ENCODE measurements at places on chromosomes 11 and 22.

DNA sequence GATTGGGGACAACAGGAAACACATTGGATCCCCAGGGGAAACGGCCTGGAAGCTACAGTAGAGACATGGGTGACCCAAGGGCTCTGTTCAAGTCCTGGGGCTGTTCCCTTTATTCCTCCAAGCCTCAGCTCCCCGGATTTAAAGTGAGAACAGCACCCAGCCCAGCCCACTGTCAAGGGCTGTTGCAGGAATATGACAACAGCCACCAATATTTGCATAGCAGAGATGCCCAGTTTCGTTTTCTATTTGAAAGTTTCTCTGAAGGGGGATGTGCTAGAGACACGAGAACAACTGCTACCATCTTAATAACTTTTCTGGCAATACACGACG lies 81.1 kb upstream of the WNT7B start:
- no peak for DNase-seq

DNA sequence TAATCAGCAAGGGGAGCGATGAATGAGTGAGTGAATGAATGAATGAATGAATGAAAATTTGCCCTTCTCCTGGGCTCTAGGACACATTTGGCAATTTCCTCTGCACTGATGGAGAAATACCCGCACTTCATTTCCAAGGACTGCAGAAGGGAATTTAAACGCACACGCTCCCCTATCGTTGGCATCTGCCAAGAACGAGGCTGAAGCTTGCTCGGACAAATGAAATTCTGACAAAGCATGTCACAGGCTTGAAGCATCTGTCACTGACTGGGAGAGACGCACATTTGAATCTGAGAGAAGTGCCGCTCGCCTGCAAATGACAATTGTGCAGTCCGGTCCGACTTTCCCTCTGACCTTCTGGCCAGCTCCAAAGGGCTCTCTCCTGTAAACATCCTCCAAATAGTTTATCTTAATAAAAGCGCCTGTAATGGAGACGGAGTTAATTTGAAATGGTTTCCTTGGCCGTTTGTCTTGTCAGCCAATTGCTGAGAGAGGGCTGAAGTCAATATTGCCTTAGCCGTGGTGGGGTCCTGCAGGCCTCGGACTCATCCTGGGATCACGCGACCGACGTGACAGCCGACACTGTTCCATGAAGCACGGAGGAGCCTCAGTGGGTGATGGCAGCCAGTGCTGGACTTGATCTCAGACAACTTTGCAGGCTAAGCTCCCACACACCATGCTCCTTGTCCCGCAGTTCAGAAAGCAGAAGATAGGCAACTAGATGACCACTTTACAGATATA lies 260.7 kb downstream of the MN1 start:
- DNase-seq, result no peak

GRCh38 chr11:9992306-9992705 lies 301.7 kb downstream of the SBF2 start:
- DNase-seq, result no peak

DNA sequence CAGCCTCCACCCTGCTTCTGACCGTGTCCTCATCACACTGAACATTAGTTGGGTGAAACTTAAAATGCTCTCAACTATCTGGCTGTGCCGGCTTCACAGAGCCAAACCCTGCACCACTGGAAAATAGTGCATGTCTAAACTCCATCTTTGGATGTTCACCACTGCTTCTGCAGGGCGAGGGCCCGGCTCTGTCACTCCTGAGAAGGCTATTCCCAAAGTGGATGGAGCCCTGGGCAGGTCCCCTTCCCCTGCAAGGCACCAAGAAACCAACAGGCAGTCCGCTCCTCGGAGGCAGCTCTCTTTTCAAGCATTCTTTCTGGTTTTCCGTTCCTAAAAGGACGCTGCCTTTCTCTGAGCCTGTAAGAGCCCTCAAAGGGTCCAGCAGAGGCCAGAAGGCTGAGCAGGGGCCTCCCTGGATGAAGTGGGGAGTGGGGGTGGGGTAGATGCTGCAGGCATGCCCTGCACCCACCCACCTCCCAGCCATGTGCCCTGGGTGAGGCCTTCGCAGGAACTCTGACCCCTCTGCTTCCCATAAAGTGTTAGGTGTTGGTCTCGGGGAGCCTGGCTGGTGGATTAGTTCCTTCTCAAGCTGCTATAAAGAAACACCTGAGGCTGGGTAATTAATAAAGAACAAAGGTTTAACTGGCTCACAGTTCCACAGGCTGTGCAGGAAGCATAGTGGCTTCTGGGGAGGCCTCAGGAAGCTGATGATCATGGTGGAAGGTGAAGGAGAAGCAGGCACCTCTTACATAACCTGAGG lies 23.3 kb downstream of the LINC01488 start:
- no peak for DNase-seq

DNA sequence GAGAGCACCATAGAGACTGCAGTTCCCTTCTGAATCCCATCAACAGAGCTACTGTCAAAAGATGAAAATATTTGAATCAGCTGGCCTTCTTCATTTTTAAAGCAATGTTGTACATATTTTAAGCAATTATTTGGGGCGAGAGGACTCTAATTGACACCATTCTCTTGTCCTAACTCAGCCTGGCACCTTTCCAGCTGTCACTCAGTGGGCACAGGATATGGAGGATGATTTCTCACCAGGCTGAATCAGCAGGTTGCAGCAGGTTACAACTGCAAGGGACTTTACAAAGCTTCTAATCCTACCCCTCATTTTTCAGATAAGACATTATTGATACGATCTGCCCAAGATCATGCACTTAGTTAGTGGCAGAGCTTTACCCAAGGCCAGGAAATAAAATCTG lies 11.9 kb upstream of the WT1 start:
- DNase-seq, result no peak

DNA sequence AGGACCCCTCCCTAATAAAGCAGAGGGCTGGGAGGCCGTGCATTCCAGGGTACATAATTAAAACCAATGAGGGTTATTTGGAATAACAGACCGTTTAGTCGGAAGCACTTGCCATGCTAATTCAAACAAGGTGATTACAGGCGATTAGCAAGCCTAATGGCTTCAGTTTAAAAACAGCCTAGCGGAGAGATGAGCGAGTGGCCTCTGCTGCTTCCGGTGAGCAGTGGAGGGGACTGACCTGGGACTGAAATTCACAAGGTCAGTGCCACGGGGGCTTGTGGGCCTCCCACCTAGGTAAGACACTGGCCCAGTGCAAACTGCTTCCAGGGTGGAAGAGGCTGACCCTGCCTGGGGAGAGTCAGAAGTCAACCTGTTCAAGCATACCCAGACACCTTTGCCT lies 56.8 kb upstream of the ALX4 start:
- DNase-seq, result no peak

- no peak for DNase-seq
These were observed at the start of gene BDNF for GRCh38 chr11:27700351-27701301. BDNF (minus strand) TSS chr11:27700455; CDS start chr11:27658564, 41,891 bp downstream.

GRCh38 chr11:76978239-76978638 lies 56.0 kb upstream of the B3GNT6 start:
- no peak for DNase-seq

DNA sequence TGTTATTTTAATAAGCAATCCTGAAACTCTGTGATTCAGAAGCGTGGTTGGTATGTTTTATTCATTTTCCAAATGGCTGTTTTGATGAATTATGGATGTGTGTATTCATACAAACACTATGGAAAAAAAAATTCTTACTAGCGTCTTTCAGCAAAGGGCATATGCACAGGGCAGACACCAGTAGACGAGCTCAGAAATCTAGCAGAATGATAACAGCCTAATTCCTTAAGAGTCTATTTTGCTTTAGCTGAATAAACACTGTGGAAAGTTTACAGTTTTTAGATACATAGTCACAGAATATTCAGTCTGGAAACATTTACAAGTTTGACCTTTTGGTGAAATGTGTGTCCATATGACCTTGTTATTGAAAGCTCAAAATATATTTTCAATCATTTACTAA lies 418.8 kb upstream of the LUZP2 start:
- no peak for DNase-seq

GRCh38 chr11:120649316-120649715 lies 137.8 kb downstream of the GRIK4 start:
- no peak for DNase-seq

DNA sequence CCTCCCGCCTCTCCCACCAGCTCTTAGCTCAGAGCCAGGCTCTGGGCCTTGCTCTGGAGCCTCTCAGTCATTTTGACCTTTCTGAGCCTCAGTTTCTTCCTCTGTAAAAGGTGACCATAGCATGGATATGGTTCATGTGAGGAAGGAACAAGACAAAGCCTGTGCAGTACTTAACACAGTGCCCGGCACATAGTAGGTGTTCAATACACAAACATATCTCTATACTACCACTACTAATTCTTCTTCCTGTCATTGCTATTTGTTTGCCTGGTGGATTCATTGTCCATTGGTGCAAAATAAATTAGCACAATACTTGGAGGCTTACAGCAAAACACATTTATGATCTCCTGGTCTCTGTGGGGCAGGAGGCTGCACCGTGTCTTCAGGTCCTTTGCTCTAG lies 21.6 kb upstream of the MPPED1 start:
- no peak for DNase-seq

DNA sequence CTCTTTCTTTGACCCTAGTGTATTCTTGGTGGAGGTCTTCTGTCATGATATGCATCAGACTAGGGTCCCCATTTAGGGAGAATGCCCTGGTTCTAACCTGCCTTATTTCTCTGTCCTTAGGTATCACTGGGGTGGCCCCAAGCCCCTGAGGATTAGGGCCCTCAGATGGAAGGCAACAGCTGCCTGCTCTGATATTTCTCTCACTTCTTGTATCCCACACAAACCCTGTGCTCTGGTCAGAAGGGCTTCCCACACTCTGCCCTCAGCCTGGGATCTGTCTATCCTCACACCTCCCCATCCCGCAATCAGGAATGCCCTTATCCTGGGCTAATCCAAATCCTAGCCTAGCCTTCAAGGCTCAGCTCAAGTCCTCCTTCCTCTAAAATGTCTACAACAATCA lies 75.5 kb downstream of the KCNC1 start:
- DNase-seq, result no peak

- DNase-seq, result no peak
These were observed 6.7 kb downstream of the APLNR start for GRCh38 chr11:57230316-57230715.

- no peak for DNase-seq
These were observed 44.7 kb upstream of the CXCR5 start for GRCh38 chr11:118838905-118839553.

DNA sequence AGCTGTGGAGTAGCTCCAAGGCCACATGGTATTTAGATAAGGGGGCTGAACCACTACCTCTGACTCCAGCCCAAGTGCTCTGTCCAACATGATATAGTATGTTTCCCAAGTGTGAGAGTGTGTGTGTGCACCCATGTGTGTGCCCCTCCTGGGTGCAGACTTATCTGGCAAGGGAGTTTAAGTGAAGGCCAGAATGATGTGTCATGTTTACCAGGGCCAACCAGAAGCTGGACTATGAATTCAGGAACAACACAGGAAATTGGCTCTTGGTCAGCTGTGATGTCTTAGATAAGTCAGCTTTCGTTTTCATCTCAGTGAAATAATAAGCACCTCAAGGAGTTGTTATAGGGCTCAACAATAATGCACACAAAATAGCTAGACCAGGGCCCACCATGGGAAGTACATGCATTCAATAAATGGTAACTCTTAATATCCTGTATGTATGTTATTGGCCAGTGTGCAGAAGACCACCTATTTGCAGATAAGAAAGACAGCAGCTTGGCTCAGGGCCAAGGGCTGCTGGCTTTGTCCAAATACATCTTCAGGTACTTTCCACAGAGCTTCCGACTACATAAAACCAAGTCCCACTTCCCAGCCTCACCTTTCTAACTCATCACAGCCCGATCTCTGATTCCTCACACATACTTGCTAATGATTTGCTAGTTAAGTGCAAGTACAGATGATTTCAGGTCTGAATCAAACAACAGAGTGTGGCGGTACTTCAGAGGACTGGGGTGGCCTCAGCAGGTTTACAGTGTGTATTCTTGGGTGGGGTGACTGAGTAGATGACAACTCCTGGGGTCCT lies 120.9 kb downstream of the ME3 start:
- DNase-seq, result no peak

DNA sequence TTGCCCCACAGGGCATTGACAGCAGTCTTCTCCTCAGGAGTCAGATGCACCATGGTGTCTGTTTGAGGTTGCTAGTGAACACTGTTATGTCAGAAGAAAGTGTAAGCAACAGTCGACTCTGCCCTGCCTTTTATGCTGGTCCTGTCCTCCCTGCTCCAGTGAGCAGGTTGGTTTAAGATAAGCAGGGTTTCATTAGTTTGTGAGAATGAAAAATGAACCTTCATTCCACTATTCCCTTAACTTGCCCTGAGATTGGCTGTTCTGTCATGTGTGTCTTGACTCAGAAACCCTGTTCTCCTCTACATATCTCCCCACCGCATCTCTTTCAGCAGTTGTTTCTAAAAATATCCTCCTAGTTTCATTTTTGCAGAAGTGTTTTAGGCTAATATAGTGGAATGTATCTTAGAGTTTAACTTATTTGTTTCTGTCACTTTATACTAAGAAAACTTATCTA lies at the start of gene HBD:
Gene HBD, minus strand, starts transcription at position 103 of the 454 bp plus-strand sequence. Its CDS starts 50 bp downstream, at position 53.
- DNase-seq, result no peak

DNA sequence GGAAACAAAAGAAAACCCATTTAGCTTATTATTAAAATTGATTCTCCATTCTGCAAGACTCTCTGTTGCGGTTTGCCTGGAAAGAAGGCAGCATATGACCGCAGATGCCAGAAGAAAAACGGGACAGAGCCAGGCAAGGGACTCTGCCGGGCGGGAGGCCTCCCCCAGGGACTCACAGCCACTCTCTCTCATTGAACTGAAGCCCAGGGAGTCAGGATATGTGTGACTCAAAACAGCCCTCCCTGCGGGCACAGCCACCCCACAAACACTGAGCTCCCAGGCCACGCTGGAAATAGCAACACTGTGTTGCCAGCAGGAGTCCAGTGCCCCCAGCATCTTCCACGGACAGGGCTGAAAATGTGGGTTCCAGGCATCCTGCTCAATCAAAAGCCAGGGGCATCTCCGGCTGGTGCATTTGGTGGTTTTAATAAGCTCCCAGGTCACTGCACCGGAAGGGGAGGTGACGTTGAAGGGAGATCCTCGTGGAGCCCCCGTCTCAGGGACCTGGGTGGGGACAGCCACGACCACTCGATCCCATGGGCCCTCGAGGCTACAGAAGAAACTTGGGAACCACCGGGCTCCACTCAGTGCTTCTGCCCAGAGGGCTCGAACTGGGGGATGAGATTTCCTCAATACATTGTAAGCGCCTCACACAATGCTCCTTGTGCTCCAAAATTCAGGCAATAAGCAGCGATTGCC lies 624.5 kb downstream of the TBC1D22A start:
- DNase-seq, result no peak

GRCh38 chr11:74297484-74297883 lies 14.0 kb downstream of the P4HA3 start:
- DNase-seq, result no peak

- no peak for DNase-seq
These were observed 8.1 kb upstream of the PDE3B start for GRCh38 chr11:14635546-14635945.

DNA sequence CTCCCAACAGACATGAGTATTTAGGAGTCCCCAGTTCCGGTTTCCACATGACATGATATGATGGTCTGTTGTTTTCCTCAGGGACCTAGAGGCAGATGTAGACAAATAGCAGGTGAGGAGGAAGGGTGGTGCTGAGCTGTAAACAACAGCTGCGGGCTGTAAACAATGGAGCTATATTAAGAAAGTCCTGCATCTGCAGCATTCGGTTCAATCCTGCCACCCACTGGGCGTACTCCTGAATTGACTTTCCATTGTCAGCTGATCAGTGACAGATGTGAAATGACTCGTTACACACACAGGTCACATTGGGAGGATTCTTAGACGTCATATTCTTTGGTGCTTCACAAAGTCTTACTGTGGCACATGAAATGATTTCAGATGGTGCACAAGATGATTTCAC lies 26.8 kb upstream of the RAG1 start:
- no peak for DNase-seq

- no peak for DNase-seq
These were observed 7.1 kb upstream of the RASD2 start for GRCh38 chr22:35533365-35534029.

Measured in activated naive CD4-positive, alpha-beta T cell (primary cell).